ENCODE measurements at places on chromosomes 11 and 22. TPM values are rescaled to one million over a fixed set of nuclear protein-coding genes. Genes with fewer than 3 reads are reported as not detected.

GRCh38 chr22:38864361-38865191 is 7.4 kb downstream of the CBX6 start:
- peaks cover 42% of the 10 kb centered on the region for H3K4me1 ChIP-seq
- H3K4me3 ChIP-seq = peak overlapping the region; percentile 17
- H3K27me3 ChIP-seq = no peaks in the 10 kb centered on the region
- H3K36me3 ChIP-seq = peaks cover 16% of the 10 kb centered on the region

ANKK1 gene
- total RNA-seq = 4.4 TPM

DNA sequence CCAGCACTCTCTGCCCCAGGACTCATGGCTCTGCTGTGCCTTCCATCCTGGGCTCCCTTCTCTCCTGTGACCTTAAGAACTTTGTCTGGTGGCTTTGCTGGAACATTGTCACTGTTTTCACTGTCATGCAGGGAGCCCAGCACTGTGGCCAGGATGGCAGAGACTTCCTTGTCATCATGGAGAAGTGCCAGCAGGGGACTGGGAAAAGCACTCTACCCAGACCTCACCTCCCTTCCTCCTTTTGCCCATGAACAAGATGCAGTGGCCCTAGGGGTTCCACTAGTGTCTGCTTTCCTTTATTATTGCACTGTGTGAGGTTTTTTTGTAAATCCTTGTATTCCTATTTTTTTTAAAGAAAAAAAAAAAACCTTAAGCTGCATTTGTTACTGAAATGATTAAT is 2.9 kb upstream of the TTC36 start:
- H3K36me3 ChIP-seq = peaks cover 53% of the 10 kb centered on the region
- H3K27me3 ChIP-seq = no peaks in the 10 kb centered on the region
- H3K27ac ChIP-seq = no peak overlapping the region
- no peak for DNase-seq
- H3K4me1 ChIP-seq = peaks cover 20% of the 10 kb centered on the region

PTPMT1 gene
- 63.2 TPM for total RNA-seq

GRCh38 chr22:46364341-46365165 is 29.0 kb downstream of the TRMU start:
- H3K27me3 ChIP-seq = peaks cover 3% of the 10 kb centered on the region
- H3K36me3 ChIP-seq = peaks cover 29% of the 10 kb centered on the region
- DNase-seq = no peak
- H3K27ac ChIP-seq = no peak overlapping the region

GRCh38 chr11:28547321-28547741 is 439.1 kb downstream of the METTL15 start:
- no peaks in the 10 kb centered on the region for H3K36me3 ChIP-seq
- H3K4me1 ChIP-seq = no peaks in the 10 kb centered on the region
- H3K4me3 ChIP-seq = no peak overlapping the region
- H3K27me3 ChIP-seq = no peaks in the 10 kb centered on the region

- H3K27me3 ChIP-seq = peaks cover 5% of the 10 kb centered on the region
- H3K27ac ChIP-seq = no peak overlapping the region
- H3K4me3 ChIP-seq = no peak overlapping the region
- no peaks in the 10 kb centered on the region for H3K4me1 ChIP-seq
- no peaks in the 10 kb centered on the region for H3K36me3 ChIP-seq
Observed at GRCh38 chr11:123702139-123702538, 39.3 kb downstream of the ZNF202 start.

HEPHL1 gene
- total RNA-seq = 0.32 TPM

CABP4 gene
- total RNA-seq = 0.72 TPM

TCN1 gene
- 1.6 TPM for total RNA-seq

GRCh38 chr22:37416827-37417226 is 10.5 kb downstream of the ELFN2 start:
- peaks cover 24% of the 10 kb centered on the region for H3K4me1 ChIP-seq
- DNase-seq = no peak
- H3K4me3 ChIP-seq = no peak overlapping the region
- peaks cover 89% of the 10 kb centered on the region for H3K27me3 ChIP-seq

DNA sequence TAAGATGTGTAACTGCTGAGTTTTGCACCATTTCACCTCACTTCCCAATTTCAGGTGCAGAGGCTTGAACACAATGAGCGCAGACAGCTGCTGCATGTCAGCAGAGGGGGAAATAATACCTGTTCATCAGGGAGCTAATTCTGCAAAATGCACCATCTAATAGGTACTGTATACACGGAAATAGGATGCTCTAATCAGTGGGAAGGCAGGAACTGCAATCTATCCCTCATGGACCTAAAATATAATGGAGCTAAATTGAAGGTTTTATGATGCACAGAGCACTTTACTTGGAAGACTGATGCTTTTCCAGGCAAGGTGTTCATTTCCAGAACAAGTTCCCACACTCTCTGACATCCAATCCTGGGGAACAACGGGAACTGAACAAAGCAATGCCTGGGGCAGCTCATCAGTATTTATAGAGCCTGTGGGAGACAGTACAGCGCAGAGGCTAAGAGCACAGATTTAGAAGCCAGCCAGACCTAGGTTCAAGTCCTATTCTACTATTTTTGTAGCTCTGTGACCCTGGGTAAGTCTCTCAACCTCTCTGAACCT is 78.5 kb downstream of the TENM4 start:
- H3K27me3 ChIP-seq = no peaks in the 10 kb centered on the region
- no peaks in the 10 kb centered on the region for H3K4me1 ChIP-seq
- no peak for DNase-seq
- no peak overlapping the region for H3K4me3 ChIP-seq

DNA sequence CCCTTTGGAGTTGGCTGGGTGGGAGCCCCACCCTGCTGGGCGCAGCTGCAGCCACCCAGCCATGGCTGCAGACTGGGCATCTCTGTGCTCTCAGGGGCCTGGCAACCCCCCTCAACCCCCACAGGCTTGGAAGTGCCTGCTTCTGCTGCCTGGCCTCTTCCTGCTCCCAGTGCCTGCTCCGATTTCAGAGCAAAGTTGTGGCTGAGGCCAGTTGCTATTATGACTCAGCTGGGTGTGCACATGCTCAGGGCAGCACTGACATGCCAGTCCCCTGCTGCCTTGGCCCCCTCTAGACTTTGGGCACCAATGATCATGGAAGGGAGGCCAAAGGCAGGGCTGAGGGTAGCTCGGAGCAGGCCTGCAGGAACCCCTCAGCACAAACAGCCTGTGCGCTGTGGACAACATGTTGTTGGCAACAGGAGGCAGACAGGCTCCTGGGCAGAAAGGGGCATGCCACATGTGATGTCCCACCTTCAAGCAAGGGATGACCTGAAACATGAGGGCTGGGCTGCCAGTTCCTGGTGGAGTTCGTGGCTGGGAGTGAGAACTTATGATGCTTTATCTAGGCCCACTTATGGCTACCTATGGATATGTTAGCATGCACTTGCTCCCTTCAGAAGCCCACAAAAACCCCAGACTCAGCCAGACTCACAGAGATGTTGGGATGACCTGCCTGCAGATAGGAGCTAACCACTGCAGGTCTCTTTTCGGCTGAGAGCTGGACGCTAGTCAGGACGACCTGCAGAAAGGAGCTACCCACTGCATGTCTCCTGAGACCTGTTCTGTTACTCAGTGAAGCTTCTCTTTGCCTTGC is 96.4 kb upstream of the AMOTL1 start:
- DNase-seq = no peak
- no peaks in the 10 kb centered on the region for H3K27me3 ChIP-seq
- peaks cover 22% of the 10 kb centered on the region for H3K4me1 ChIP-seq
- no peaks in the 10 kb centered on the region for H3K36me3 ChIP-seq
- H3K4me3 ChIP-seq = no peak overlapping the region

SCN4B gene
- total RNA-seq = 1.8 TPM

OR10A3 gene
- total RNA-seq = not detected

OR8I2 gene
- not detected for total RNA-seq

CASP5 gene
- total RNA-seq = not detected

HBB gene
- 3.7 TPM for total RNA-seq

NRXN2 gene
- total RNA-seq = 0.21 TPM

- H3K36me3 ChIP-seq = no peaks in the 10 kb centered on the region
- H3K4me3 ChIP-seq = no peak overlapping the region
- peaks cover 20% of the 10 kb centered on the region for H3K4me1 ChIP-seq
- no peak overlapping the region for H3K27ac ChIP-seq
Observed at GRCh38 chr11:129209891-129210830, 18.0 kb upstream of the ARHGAP32 start.

DNA sequence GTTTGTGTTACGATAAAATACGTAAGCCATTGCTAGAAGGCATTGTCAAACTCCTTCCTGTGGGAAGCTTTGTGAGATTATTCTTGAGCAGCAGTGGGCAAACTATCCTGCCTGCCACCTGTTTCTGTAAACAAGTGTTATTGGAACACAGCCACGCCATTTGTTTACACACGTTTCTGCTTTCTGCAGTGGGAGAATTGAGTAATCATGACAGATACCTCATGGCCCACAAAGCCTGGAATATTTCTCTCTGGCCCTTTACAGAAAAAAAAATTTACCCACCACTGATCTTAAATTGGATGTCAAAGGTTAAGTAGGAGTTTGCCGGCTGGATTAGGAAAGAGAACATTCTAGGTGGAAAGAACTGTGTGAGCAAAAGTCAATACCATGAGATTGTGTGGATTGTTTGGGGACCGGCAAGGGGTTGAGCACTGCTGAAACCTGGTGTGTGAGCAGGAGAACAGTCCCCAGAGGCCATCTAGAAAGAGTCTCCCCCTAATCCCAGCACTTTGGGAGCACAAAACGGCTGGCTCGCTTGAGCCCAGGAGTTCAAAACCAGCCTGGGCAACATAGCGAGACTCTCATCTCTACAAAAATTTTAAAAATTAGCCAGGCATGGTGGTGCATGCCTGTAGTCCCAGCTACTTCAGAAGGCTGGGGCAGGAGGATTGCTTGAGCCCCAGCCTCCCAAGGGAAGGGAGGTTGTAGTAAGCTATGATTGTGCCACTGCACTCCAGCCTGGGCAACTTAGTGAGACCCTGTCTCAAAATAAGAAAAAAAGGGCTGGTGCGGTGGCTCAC is 6.0 kb upstream of the PLA2G6 start:
- no peaks in the 10 kb centered on the region for H3K36me3 ChIP-seq
- no peak for DNase-seq
- H3K4me1 ChIP-seq = peaks cover 10% of the 10 kb centered on the region
- no peaks in the 10 kb centered on the region for H3K27me3 ChIP-seq
- no peak overlapping the region for H3K4me3 ChIP-seq

MMP13 gene
- not detected for total RNA-seq

DNA sequence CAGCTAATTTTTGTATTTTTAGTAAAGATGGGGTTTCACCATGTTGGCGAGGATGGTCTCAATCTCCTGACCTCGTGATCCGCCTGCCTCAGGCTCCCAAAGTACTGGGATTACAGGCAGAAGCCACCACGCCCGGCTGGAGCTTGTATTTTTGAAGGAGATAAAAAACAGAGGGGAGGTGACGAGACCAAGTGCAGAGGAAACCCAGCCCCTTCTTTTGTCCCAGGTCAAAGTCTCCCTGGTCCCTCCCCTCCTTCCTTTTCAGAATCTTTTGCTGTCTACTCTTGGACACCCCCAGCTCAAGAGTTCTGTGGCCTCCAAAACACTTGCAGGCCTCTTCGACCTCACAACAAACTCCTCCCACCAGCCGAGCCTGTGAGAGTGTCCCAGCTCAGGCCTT is 12.2 kb upstream of the TMEM184B start:
- H3K4me3 ChIP-seq = no peak overlapping the region
- H3K36me3 ChIP-seq = peaks cover 12% of the 10 kb centered on the region
- no peak for DNase-seq
- no peak overlapping the region for H3K27ac ChIP-seq

GRCh38 chr11:665062-665703 is 28.1 kb downstream of the DRD4 start:
- H3K36me3 ChIP-seq = peaks cover 20% of the 10 kb centered on the region
- H3K4me3 ChIP-seq = no peak overlapping the region
- no peaks in the 10 kb centered on the region for H3K27me3 ChIP-seq
- peaks cover 11% of the 10 kb centered on the region for H3K4me1 ChIP-seq
- DNase-seq = no peak

DNA sequence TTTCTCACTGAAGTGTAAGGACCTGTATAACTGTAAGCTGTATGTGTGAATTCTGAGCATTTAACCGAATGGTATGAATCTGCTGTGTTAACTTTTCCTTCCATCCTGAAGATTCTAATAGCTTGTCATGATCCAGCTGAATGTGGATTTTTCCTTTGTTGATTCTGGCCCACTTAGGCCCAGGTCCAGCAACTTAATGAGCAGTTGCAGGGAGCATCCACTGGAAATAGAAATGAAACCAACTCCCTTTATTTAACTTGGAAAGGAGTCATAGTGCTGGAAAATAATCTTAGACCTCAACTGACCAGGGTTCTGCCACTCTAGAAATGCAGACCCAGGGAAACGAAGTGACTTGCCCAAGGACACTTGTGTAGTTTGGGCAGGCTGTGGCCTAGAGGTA is 142.3 kb upstream of the MTNR1B start:
- H3K4me3 ChIP-seq = no peak overlapping the region
- H3K27ac ChIP-seq = no peak overlapping the region
- DNase-seq = no peak
- no peaks in the 10 kb centered on the region for H3K27me3 ChIP-seq

- no peak for DNase-seq
- peaks cover 20% of the 10 kb centered on the region for H3K36me3 ChIP-seq
- H3K4me3 ChIP-seq = no peak overlapping the region
- H3K4me1 ChIP-seq = no peaks in the 10 kb centered on the region
Observed at GRCh38 chr11:112004389-112004788, 20.8 kb upstream of the DLAT start.

POLA2 gene
- total RNA-seq = 8.4 TPM

- H3K4me1 ChIP-seq = peaks cover 85% of the 10 kb centered on the region
- peak overlapping the region; percentile 53 for H3K4me3 ChIP-seq
- DNase-seq = no peak
- no peaks in the 10 kb centered on the region for H3K27me3 ChIP-seq
- no peaks in the 10 kb centered on the region for H3K36me3 ChIP-seq
- H3K27ac ChIP-seq = peak overlapping the region; percentile 71
Observed at GRCh38 chr22:50298937-50299784, 8.3 kb downstream of the PLXNB2 start.

DNA sequence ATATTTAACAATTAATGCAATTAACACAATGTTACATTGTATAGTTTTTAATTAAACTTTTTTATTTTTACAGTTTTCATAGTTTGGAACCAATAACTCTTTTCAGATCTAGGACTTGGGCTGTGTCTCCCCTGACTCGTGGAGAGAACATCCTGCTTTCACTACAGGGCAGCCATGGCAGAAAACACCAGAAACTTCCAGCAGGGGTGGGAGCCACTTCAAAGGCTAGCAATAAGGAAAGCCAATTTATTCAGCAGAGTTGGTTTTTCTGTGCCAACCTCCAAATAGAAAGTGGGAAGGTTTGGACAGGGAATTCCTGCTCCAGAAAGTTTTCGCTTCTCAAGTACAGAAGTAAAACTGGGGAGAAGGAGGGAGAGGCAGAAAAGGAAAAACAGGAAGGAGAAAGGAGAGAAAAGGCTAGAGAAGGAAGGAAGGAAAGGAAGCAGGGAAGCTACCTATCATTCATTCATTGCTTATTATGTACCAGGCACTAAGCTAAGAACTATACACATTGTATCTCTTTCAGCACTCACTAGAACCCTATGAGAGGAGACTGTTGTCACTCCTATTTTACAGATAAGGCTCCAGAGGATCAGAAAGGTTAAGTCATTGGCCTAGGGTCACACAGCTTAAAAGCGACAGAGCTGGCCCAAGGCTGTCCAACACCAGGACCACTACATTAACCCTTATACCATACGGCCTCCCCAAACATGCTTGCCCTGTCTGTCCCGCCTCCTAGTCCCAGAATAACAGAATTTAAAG is 54.8 kb upstream of the CREB3L1 start:
- H3K27ac ChIP-seq = no peak overlapping the region
- DNase-seq = no peak
- peaks cover 3% of the 10 kb centered on the region for H3K4me1 ChIP-seq
- H3K4me3 ChIP-seq = no peak overlapping the region
- no peaks in the 10 kb centered on the region for H3K36me3 ChIP-seq

GRCh38 chr11:63032457-63032856 is 16.8 kb upstream of the SLC22A8 start:
- no peak overlapping the region for H3K4me3 ChIP-seq
- no peak for DNase-seq
- peaks cover 5% of the 10 kb centered on the region for H3K4me1 ChIP-seq
- no peak overlapping the region for H3K27ac ChIP-seq
- H3K27me3 ChIP-seq = no peaks in the 10 kb centered on the region
